NCI-H187 (cell line): ENCODE measurements at places on chromosomes 1 and 21.
A peak's percentile ranks its signal among the peaks of the same experiment; 100 is the strongest.

- DNase-seq: no peak
Measured at GRCh38 chr1:220186752-220187151, 85.5 kb downstream of the RAB3GAP2 start.

GRCh38 chr1:15985611-15986297 lies 9.9 kb upstream of the ZBTB17 start:
- DNase-seq: no peak

DNA sequence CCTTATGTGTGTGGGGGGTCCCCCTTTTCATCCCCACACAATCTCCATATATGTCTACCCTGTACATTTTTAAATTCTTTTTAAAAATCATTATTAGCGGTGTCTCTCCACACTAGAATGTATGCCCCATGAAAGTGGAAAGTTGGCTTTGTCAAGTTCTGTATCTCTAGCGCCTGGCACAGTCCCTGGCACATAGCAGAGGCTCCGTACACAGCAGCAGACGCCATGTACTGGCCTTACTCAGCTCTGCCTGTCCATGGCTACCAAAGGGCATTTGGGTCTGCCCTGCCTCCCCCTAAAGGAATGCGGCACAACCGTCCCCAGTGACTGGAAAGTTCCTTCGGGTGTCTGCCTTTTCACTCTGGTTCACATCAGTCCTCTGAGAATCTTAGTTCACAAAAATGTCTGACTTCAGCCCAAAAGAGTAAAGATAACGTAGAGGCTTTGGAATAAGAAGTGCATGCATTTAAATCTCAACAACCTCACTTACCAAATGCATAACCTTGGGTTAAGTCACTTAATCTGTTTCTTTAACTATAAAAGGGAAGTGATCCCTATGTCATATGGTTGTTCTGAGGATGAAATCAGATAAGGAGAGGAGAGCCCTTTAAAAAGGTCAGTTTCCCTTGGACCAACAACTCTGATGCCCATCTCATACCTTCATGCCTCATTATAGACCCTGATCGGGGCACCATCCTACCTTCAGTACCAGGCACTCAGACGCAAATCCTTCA lies 61.1 kb downstream of the CD46 start:
- DNase-seq: no peak

DNA sequence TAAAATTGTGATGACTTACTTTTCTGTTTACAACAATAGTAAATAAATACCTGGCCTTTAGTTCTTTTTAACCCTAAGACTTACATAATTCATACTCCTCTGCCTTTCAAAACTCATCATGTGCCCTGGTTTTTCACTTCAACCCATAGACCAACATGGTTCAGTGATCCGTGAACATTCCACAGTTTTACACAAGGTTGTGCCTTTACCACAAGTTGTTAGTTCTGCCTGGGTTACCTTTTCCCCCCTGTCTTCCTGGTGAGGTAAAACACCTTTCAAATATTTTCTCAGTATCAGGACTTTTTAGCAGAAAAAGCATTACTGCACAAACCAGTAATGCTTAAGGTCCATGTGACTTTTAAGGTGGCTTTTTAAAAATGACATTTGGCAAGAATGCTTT lies 1466.4 kb downstream of the PLA2G4A start:
- DNase-seq: no peak

DNA sequence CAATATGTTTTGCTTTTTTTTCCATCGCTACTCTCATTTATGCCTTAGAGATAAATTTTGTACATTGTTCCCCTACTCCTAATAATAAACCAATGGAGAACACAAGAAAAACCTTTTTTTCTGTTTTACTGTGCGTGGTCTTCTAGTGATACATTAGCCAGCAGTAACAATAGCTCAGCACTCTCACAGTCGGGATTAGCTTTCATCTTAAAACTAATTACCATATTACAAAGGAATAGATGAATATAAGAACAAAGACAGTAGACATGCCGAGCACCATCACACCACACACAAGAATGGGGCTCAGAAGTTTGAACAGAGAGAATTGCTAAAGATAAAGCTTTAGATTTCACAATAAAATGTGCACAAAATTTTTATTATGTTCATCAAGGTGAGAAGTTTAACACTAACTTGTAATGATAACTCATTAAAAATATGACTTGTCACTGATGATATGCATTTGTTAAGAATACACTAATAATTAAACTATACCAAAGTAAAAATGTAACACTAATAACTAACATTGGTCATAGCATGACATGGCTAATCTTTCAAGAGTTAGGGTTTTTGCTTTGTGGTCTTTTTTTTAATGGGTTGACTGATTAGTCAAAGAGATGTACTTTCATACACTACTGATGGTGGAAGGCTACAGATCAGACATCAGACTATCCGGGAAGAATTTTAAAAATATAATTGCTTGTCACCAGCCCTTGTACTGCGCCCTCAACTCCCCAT lies 61.8 kb downstream of the EXTL2 start:
- no peak for DNase-seq

- no peak for DNase-seq
Measured at GRCh38 chr1:113886417-113887401, 672 bp downstream of the BCL2L15 start.

DNA sequence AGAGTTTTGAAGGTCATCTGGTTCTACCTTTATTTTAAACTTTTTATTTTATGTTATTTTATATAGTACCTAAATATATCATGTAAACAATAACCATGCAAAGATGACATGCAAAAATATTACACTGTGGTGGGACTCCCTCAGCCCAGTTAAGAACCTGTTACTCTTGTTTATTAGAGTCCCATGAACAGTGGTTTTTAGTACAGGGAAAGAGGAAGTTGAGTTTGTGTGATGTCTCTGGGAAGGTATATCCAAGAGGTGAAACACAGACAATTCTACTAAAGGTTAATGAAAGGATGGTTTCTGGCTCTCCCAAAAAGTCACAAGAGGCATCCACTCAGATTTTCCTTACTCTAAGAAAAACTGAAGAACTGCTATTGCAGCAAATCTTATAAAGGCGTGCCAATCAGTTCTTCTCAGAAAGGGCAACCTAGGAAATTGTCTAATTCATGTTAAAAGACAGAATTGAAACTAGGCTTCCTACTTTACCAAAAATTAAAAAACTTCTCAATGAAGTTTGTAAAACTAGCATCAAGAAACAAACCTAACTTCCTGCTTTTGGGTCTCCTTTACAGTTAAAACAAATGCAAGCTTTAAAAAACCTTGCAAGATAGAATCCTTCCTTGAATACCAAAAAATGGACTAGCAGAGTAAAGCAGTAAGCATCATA lies 19.9 kb downstream of the GFI1 start:
- no peak for DNase-seq

DNA sequence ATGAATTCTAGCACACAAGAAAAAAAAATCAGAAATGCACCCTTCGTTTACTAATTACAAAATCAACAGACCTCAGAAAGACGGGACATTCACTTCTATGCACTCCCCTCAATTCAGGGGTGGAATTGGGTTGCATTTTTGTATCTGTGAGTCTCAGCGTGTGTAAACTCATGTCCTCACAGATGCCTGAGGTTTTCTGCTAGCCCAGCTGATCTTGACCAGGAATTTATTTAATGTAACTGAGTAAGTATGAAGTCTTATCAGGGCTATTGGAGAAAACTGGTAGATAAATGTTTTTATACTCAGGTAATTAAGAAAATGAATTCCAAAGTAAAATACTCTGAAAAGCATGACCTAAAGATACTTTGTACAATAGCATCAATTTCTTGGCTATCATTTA lies 167.7 kb downstream of the RUNX1 start:
- DNase-seq: peak; percentile 32

- DNase-seq: no peak
Measured at GRCh38 chr1:6256645-6257044, 4.3 kb downstream of the GPR153 start.

GRCh38 chr21:16243396-16243795 lies 513.6 kb downstream of the USP25 start:
- no peak for DNase-seq

- DNase-seq: peak; percentile 45
Measured at GRCh38 chr1:119885903-119886783, 10.2 kb downstream of the ADAM30 start.

- no peak for DNase-seq
Measured at GRCh38 chr1:30909365-30910068, 959 bp upstream of the SDC3 start.
